ENCODE measurements at places on chromosomes 5 and 9. TPM values are rescaled to one million over a fixed set of nuclear protein-coding genes. Genes with fewer than 3 reads are reported as not detected.

RLN2 gene
- polyA plus RNA-seq: 4.2 TPM

GADD45G gene
- 1.8 TPM for polyA plus RNA-seq

SPINK5 gene
- 0.42 TPM for polyA plus RNA-seq

AMBP gene
- 0.83 TPM for polyA plus RNA-seq

ZNF454 gene
- 6.0 TPM for polyA plus RNA-seq

WASHC1 gene
- 18.8 TPM for polyA plus RNA-seq

PLPP6 gene
- polyA plus RNA-seq: 17.9 TPM

NR5A1 gene
- polyA plus RNA-seq: 0.11 TPM

ARL14EPL gene
- not detected for polyA plus RNA-seq

FAT2 gene
- 4.6 TPM for polyA plus RNA-seq

SPARC gene
- polyA plus RNA-seq: 2,599 TPM

IFNA13 gene
- not detected for polyA plus RNA-seq

ZFP2 gene
- 8.5 TPM for polyA plus RNA-seq

MUSK gene
- polyA plus RNA-seq: 0.14 TPM

ERCC6L2 gene
- polyA plus RNA-seq: 48.0 TPM

F2RL1 gene
- polyA plus RNA-seq: 43.0 TPM

TAF11L10 gene
- not detected for polyA plus RNA-seq

GLRA1 gene
- not detected for polyA plus RNA-seq

LCN9 gene
- polyA plus RNA-seq: not detected

LHX6 gene
- 3.8 TPM for polyA plus RNA-seq

PTPA gene
- polyA plus RNA-seq: 119 TPM

TSLP gene
- 0.11 TPM for polyA plus RNA-seq

OR1L8 gene
- 0.14 TPM for polyA plus RNA-seq

SHISAL2B gene
- polyA plus RNA-seq: not detected

CTXN3 gene
- not detected for polyA plus RNA-seq

SIT1 gene
- polyA plus RNA-seq: 0.29 TPM

PAPPA gene
- 4.0 TPM for polyA plus RNA-seq

MRPL36 gene
- 36.6 TPM for polyA plus RNA-seq

SMIM33 gene
- not detected for polyA plus RNA-seq

GPX8 gene
- 80.5 TPM for polyA plus RNA-seq

TAL2 gene
- polyA plus RNA-seq: 1.6 TPM

FOXD4L3 gene
- polyA plus RNA-seq: not detected

LHX3 gene
- polyA plus RNA-seq: not detected

GAPT gene
- polyA plus RNA-seq: 1.7 TPM

TRIM36 gene
- polyA plus RNA-seq: 2.2 TPM

CCDC192 gene
- 0.95 TPM for polyA plus RNA-seq

SPATA31E1 gene
- not detected for polyA plus RNA-seq

LRRC26 gene
- polyA plus RNA-seq: not detected

SLC1A3 gene
- 3.5 TPM for polyA plus RNA-seq

HTR1A gene
- not detected for polyA plus RNA-seq

PGM5 gene
- 49.6 TPM for polyA plus RNA-seq

KCNV2 gene
- not detected for polyA plus RNA-seq

PHF24 gene
- 0.19 TPM for polyA plus RNA-seq

SPIN1 gene
- 190 TPM for polyA plus RNA-seq

CDC20B gene
- polyA plus RNA-seq: 0.69 TPM

SLC9A3 gene
- 34.9 TPM for polyA plus RNA-seq

PLAC8L1 gene
- 0.82 TPM for polyA plus RNA-seq

PCDHGA7 gene
- 1.6 TPM for polyA plus RNA-seq

FOXD4 gene
- polyA plus RNA-seq: 0.25 TPM

SELENOP gene
- polyA plus RNA-seq: 527 TPM

HNRNPA0 gene
- 66.1 TPM for polyA plus RNA-seq

SREK1 gene
- polyA plus RNA-seq: 157 TPM

DMRT3 gene
- 1.6 TPM for polyA plus RNA-seq

NDUFA8 gene
- polyA plus RNA-seq: 89.5 TPM

GAS1 gene
- 45.8 TPM for polyA plus RNA-seq

GABRA1 gene
- not detected for polyA plus RNA-seq

PCDHB12 gene
- polyA plus RNA-seq: 4.7 TPM

SPOUT1 gene
- 33.2 TPM for polyA plus RNA-seq

ADCY2 gene
- 4.4 TPM for polyA plus RNA-seq
